ENCODE measurements at places on chromosomes 4 and X. TPM values are rescaled to one million over a fixed set of nuclear protein-coding genes. Genes with fewer than 3 reads are reported as not detected.

GRCh38 chrX:102008901-102009300 lies 77.1 kb upstream of the ZMAT1 start:
- no peak for DNase-seq

KLHL4 gene
- total RNA-seq: 0.28 TPM

- peak; percentile 15 for DNase-seq
Observed at GRCh38 chrX:1486749-1487361, 34.1 kb upstream of the ASMTL start.

DNA sequence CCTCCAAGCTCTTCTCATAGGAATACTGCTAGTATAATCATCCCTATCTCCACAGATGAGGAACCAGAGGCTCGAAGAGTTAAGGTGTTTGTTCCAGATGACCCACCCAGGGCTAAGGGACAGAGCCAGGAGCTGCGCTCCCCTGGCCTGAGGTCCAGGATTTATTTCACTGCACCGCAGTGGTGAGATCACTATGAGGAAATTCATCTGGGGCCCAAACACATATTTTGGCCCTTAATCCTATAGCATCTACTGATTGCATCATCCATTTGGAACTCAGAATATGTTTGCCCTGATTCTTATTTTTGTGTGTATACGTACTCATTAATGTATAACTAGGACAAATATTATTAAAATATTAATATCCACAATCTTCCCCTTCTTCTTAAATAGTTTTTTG lies 100.1 kb upstream of the RBPJ start:
- no peak for DNase-seq

- no peak for DNase-seq
Observed at GRCh38 chr4:4605849-4606248, 64.0 kb upstream of the STX18 start.

MAGT1 gene
- 29.5 TPM for total RNA-seq

DNA sequence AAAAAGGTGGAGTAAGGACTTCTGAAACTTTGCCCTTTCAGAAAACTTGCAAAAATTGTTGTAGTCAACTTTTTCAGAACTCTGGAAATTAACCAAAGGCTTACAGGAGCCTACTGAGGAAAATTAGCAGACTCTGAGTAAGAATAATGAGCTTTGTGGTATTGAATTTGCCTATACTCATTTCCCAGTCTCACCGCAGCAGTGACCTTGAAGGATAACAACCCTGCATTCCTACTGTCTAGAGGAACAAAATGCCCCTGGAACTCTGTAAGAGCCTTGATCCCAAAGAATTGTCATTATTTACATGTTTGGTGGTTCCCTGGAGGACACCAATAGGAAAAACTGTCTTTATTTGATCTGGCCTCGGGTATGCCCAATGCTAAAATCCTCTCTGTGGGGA lies 57.9 kb downstream of the MND1 start:
- DNase-seq: no peak
